ENCODE measurements at places on chromosomes 12 and 14.

GRCh38 chr12:13252616-13253015, 56.1 kb downstream of the EMP1 start:
- DNase-seq = no peak

GRCh38 chr14:73375861-73376260, 82.5 kb downstream of the NUMB start:
- DNase-seq = no peak

- DNase-seq = no peak
Measured at GRCh38 chr14:105065280-105066228, at the start of gene GPR132. Gene GPR132, minus strand, starts transcription at chr14:105065430. Its CDS starts 10,010 bp downstream, at chr14:105055420.

DNA sequence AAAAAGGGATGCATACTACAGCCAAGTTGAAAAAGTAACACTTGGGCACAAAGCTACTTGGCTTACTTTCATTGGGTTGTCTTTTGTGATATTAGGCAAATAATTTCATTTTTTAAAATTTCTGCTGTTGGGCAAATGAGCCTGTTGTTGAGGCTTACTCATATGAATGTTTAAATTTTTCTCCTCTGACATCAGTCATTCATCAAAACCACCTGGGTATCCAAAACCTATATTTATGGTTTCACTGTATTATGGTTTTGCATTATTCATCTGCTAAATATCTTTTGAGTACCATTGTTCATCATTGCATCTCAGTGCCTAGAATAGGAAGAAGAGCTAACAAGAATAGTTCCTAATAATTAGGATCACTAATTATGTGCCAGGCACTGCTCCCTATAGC, 28.1 kb downstream of the DYRK2 start:
- no peak for DNase-seq

GRCh38 chr14:89644641-89645040, 227.6 kb upstream of the FOXN3 start:
- no peak for DNase-seq

DNA sequence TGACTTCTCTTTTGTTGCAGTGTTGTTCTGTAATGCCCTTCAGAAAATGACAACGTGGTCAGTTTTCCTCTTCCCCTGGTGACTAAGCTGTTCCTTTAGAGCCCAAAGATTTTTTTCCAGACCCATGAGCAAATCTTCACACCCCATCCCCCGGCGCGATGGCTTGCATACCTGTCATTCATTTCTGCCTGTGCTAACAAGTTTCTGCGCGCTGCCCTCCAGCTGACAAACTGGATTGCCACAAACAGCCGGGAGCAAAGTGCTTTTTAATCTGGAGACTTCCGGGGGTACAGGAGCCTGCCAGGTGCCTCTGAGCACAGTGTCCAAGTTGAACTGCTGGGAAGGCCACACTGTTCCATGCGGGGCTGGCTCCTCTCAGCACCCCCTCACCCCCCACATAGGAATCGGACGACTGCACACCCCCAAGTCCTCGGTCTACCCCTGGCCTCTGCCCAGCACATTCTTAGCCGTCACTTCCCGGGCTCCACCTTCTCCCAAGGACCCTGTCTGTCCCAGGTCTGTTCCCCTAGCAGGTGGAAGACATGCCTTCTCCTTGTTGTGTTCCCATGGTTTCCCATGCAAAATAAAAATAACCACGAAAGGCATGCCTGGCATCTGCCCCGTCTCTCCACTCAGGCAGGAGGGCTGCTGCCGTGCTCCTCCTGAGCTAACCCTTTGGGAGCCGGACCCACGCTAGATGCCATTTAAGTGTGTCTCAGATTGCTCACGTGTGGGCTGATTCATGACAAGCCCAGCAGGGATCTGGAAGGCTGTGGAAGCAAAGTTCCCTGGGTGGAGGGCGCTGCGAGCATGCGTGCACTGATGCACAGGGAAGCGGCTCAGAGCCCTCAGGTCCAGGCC, 14.1 kb downstream of the RILPL1 start:
- peak; percentile 46 for DNase-seq

- DNase-seq = peak; percentile 94
Measured at GRCh38 chr14:90383731-90384542, 12.9 kb upstream of the CALM1 start.

- DNase-seq = no peak
Measured at GRCh38 chr12:1873531-1874510, 44.6 kb downstream of the CACNA2D4 start.

GRCh38 chr12:15544589-15544988, 222.3 kb downstream of the PTPRO start:
- no peak for DNase-seq

DNA sequence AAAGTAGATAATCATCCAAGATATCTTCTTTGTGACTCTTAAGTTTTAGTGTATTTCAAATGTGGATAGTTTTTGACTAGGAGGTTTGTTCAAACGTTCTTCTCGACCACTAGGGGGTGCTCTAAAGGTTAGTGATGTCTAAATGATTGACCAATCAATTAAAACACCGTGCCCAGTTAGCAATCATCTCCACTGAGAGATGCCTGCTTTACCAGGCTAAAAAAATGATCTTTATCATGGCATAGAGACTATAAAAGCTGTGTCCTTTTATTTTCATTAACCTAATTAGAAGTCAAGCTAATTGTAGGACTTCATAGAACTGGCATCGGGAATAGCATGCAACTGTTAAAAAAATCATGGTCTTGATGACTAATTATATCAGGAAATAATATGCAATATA, 153.9 kb downstream of the PRKCH start:
- peak; percentile 43 for DNase-seq

DNA sequence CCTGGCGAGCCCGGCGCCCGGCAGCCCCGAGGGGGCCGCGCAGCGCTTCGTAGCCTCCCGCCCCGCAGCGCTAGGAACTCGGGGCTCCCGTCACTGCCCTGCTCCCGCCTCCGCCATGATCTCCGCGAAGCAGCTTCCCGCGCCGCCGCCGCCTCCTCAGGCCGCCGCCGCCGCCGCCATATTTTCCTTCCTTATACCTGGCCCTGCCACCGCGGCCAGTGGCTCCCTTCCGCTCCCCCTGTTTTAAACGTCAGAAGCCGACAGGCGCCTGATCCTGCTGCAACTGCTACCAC, 286 bp downstream of the PPP4R3A start:
- no peak for DNase-seq

- DNase-seq = no peak
Measured at GRCh38 chr14:76984787-76985375, 43.6 kb downstream of the IRF2BPL start.

DNA sequence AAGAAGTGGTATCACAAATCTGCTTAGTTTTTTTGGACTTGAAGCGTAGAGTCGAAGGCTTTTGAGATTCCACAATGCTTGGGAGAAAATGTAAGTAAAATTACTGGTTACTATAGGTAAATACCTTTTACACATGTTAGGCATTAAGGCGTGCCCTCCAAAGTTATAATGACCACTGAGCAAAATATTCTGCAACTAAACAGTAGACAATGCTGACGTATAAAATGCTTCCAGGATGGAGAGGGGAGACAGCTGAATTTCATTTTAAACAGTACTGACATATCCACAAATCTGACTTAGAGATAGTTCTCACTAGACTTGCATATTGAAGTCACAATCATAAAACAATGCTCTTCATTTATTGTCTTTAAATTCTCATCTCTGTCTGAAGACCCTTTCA, 144.5 kb upstream of the DCN start:
- no peak for DNase-seq

DNA sequence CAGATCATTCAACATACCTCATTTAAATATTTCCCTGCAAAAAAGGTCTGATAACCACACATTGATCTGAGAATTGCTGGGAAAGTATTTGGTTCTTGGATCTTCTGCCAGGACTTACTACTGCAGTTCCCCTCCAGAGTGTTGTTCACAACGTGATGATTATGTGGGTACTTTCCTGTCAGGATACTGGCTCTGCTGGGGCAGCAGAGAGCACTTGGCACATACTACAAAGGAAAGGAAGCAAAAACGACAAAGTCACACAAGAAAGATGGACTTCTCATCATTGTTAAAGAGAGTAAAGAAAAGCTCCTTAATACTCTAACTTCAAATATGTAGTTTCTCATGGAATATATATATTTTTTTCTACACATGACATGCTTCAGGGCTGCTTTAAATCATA, 11.5 kb downstream of the GNS start:
- DNase-seq = no peak

DNA sequence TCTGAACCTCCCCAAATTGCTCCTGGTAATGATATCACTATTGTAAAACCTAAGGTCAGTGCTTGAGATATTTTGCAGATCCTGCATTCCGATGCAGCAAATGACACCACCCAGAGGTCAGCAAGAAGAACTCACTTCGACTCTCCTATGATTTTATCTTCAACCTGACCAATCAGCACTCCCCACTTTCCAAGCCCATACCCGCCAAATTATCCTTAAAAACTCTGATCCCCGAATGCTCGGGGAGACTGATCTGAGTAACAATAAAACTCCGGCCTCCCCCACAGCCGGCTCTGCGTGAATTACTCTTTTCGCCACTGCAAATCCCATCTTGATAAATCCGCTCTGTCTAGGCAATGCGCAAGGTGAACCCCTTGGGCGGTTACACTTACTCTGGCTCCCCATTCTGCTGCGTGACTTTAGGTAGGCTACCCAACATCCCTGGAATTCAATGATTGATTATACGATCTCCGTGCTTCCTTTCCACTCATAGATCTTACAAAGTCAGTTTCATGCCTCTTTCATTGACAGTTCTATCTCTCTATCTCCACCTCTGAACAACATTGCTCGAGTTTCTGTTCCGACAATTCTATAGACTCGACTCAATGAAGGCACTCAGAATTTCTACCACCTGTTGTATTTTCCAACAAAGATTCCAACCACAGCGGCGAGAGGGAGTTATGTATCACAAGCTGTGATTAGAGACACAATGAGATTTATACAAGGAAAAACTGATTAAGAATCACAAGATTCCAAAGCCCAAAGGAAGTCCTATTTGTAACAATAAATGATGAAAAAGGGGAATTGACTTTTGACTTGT, 939 bp downstream of the NPC2 start:
- no peak for DNase-seq

GRCh38 chr12:93128332-93128707, 199.2 kb upstream of the EEA1 start:
- peak; percentile 91 for DNase-seq

DNA sequence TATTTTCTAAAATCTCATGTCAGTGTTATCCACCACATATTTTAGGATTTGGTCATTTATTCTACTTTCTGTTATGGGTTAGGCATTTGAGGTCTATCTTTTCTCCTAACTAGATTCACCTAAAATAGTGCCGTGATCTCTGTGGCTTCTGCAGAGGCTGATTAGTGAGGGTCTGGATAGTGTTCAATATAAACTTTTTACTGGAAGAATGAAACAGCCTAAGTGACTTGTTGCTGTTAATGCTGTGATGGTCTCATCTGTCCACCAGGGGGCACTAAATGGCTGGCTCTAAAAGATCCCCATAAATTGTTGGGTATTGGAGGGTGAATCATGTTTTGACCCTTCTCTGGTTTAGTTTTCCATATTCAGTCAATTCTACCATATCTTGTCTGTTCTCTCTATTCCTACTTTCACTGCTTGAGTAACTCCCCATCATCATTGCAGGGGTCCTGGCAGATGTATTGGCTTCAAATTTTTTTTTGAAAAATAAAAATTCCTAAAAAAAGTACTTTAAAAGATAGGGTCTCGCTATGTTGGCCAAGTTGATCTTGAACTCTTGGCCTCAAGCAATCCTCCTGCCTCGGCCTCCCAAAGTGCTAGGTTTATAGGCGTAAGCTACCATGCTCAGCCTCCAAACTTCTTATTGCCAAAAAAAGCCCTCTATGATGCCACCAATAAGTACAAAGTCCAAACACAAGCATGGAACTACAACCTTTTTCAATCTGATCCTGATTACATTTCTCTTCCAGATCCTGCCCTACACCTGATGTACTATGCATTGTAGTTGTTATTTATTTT, 6.9 kb downstream of the PABPN1 start:
- peak; percentile 78 for DNase-seq

DNA sequence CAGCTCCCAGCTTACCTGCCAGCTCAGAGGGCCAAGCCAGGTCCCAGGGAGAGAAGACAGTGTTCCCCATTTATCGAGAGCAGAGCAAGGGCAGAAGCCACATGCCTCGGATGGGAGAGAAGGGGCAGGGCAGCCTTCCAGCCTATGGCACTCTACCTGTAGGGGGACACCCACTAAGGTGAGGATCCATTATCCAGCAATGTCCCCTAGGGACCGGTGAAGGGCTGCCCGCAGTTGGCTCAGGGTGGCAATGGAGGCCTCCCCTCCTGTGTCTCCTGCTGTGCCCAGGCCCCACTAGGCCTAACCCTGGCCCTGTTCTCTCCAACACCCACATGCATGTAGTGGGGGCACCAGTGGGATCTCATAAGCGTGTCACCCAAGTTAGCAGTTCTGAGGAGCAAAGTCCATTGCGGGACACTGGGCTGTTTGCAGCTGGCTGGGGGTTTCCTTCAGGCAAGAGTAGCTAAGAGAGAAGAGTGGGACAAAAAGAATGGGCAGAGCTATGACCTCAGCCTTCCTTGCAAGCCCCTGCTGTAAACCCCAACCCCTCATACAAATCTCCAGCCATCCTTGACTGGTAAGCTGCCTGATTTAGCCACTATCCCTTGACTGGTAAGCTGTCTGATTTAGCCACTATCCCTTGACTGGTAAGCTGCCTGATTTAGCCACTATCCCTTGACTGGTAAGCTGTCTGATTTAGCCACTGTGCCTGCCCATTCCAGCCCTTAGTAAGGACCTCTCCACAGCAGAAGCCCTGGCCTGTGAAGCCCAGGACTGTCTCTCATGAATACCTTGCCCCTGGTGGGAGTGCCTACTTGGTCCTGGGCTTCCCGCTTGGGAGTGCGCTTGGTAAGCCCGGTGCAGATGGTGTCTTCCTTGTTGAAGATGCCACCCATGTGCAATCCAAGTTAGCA, 5.2 kb upstream of the ASB2 start:
- no peak for DNase-seq

DNA sequence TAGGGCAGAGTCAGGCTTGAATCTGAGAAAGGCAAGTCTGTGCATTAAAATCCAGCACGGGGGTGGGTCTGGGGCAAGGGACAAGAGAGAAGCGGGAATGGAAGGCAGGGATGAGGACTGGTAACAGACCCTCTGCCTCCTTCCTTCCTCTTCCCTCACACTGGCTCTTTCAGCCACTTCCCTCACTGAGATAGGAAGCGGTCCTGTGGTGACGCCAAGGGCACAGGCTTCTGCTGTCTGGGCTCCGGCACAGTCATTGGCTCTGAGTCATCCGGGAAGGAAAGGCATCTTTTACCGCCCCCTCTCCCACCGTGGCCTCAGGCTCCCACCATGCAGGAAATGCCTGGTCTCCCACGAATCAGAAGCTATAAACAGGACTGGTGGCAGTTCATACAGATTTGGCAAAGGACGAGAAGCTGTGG, 70.2 kb downstream of the ETV6 start:
- no peak for DNase-seq

DNA sequence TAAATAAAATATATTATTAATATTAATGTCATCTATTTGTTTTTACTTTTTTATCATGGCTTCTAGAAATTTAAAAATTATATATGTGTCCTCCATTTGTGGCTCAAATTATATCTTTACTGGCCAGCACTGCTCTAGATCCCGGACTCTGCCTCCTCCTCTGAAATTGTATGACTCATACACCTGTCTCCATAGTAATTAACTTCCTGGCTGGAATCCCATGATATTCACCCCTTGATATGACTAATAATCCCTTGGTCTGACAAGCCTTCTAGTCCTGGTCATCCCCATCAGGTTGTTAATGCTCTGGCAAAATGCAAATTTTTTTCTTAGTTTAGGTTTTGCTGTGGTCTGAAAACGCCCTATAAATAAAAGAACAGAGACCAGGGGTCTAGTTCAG, 116.2 kb downstream of the BMP4 start:
- DNase-seq = peak; percentile 17
